ENCODE measurements at places on chromosomes 16 and 17. TPM values are rescaled to one million over a fixed set of nuclear protein-coding genes. Genes with fewer than 3 reads are reported as not detected.

GRCh38 chr17:63827801-63828221, 348 bp upstream of the FTSJ3 start:
- DNase-seq = no peak

The TUBG1 gene
- total RNA-seq = 16.5 TPM

GRCh38 chr17:34306466-34306865, 12.8 kb upstream of the CCL8 start:
- DNase-seq = no peak

- DNase-seq = no peak
Measured at GRCh38 chr17:1957037-1957436, 68.1 kb downstream of the RTN4RL1 start.

The RHOT1 gene
- 26.9 TPM for total RNA-seq

All from CD4-positive, alpha-beta memory T cell (primary cell).